ENCODE measurements at places on chromosomes 11 and 22.
A peak's percentile ranks its signal among the peaks of the same experiment; 100 is the strongest.

GRCh38 chr22:40007853-40008710 is 13.3 kb downstream of the FAM83F start:
- no peak for DNase-seq

DNA sequence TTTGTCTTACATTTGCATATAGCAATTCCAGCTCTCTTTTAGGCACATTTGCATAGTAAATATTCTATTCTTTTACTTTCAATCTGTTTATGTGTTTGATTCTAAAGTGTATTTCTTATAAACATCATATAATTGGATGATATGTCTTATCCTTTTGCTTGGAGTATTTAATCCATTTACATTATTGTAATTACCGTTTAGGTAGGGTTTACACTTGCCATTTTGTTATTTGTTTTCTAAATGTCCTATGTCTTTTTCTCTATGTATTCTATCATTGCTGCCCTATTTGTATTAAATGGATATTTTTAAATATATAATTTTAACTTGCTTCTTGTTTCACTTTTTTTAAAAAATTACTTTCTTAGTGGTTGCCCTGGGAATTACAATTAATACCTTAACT is 22.8 kb upstream of the ACCSL start:
- DNase-seq: no peak

GRCh38 chr11:77771135-77771534 is 49.4 kb downstream of the RSF1 start:
- no peak for DNase-seq

DNA sequence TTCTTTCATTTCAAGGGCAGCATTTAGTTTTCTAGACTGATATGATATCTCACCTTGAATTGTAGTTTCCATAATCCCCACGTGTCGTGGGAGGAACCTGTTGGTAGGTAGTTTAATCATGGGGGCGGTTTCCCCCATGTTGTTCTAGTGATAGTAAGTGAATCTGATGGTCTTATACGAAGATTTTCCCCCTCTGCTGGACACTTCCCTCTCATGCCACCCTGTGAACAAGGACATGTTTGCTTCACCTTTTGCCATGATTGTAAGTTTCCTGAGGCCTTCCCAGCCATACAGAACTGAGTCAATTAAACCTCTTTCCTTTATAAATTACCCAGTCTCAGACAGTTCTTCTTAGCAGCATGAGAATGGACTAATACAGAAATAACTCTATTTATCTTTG is 851.1 kb upstream of the FAT3 start:
- DNase-seq: no peak

GRCh38 chr11:18093959-18094358 is 11.9 kb downstream of the SAAL1 start:
- no peak for DNase-seq

- DNase-seq: no peak
These were observed 599.1 kb downstream of the BRD1 start for GRCh38 chr22:49228431-49229037.

- DNase-seq: no peak
These were observed 5.8 kb upstream of the SEPTIN5 start for GRCh38 chr22:19708321-19709011.

GRCh38 chr22:33579448-33580093 is 340.7 kb downstream of the LARGE1 start:
- DNase-seq: no peak

DNA sequence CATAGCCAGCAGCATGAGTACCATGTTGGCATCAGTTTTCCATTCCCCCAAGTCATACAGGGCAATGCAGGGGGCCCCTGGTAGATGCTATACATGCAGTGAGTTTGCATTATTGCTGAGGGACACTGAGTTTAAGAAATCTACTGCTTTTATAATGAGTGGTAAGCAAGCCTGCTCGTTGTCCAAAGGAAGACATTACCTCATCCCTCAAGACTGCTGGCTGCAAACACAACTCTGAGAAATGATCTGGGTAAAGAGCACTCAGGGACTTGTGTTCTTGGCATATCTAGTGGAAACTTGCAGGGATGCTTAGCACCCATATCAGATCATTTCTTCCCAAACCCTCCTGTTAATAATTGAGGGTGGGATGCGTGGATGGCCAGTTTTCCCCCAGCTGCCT is 77.9 kb downstream of the CWC15 start:
- no peak for DNase-seq

DNA sequence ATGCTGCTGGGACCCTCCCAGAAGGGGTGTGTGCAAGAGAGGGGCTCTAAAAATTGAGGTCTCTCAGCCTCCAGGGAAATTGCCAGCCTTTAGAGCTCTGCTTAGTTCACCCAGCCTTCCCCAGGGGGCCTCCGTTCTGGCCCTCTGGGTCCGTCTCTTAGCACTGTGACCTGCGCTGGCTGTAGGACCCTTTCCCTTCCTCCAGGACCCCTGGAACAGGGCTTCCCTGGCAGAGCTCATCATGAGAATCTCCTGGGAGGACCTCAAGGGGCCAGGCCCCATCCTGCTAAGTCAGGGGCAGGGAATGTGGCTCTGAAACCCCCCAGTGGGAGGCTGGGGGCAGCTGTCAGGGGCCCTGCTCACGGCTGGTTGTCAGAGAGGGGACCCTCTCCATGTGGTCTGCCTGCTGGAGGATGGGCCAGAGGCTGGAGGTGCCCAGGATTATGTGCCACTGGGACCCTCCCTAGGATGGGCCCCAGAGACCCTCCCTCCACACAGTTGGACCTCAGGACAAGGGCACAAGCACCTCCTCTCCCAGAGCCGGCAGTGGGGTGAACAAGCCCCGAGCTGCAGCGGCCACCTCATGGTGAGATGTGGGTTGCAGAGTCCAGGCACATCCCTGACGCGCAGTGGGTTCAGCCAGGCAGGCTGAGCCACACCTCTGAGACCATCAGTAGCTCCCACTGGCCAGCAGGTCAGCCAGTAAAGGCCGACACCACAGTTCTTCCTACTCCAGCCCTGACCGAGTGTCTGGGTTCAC is 27.1 kb upstream of the GAL start:
- DNase-seq: no peak

DNA sequence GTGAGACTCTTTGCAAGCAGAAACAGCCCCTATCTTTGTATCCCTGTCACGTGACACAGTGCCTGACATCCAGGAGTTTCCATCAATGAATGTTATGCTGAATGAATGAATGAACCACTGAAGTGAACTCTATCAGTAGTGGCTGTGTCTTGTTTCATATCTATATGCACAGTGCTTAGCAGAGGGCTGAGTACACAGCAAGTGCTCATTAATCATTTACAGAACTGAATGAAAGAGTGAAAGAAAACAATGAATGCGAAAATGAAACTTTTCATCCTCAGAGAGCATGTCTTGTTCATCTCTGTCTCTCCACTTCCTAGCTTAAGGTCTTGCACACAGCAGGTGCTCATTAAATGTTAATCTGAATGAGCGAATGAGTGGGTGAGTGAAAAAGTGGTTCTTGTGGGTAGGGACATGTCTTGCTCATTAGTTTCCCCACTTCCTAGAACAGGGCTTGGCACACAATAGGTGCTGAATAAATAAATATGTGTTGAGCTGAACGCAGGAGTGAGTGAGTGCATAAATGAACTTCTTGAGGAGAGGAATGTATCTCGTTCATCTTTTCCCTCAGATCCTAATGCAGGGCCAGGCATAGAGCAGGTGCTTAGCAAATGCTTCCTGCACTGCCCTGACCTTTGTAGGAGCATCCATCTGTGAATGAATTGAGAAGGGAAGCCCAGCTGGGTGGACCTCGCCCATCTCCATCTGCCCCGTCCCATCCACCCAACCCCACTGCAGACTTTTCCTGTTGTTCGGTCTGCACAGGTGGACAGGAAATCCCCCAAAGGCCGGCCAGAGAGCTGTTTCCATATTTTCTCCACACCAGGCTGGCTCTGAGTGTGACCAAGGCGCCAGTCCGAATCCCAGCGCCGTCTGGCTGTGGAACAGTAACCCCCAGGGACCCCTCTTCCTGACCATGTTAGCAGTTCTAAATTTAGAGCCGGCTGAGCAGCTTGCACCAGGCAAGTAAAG is 113.4 kb upstream of the CRYBB3 start:
- DNase-seq: no peak

- DNase-seq: no peak
These were observed at the start of gene SORL1-AS1 for GRCh38 chr11:121452609-121453150. SORL1-AS1 (minus strand) TSS chr11:121452967.

GRCh38 chr11:99327527-99327926 is 306.8 kb downstream of the CNTN5 start:
- DNase-seq: no peak

GRCh38 chr11:38818720-38819119 is 2220.7 kb upstream of the RAG2 start:
- no peak for DNase-seq

GRCh38 chr11:117095284-117096161 is 2.7 kb downstream of the SIK3 start:
- no peak for DNase-seq

- no peak for DNase-seq
These were observed 104.8 kb downstream of the ZNF280B start for GRCh38 chr22:22403771-22404170.

- peak; percentile 61 for DNase-seq
These were observed 40.9 kb upstream of the BLID start for GRCh38 chr11:122156940-122157382.

GRCh38 chr11:28284196-28284595 is 176.0 kb downstream of the METTL15 start:
- no peak for DNase-seq
